NCI-H1092 treated with DMSO at 0.1 percent for 48 hours (cell line): ENCODE measurements at places on chromosomes 4 and X.

GRCh38 chrX:71251466-71251973, 2.4 kb downstream of the ZMYM3 start:
- DNase-seq, result no peak

DNA sequence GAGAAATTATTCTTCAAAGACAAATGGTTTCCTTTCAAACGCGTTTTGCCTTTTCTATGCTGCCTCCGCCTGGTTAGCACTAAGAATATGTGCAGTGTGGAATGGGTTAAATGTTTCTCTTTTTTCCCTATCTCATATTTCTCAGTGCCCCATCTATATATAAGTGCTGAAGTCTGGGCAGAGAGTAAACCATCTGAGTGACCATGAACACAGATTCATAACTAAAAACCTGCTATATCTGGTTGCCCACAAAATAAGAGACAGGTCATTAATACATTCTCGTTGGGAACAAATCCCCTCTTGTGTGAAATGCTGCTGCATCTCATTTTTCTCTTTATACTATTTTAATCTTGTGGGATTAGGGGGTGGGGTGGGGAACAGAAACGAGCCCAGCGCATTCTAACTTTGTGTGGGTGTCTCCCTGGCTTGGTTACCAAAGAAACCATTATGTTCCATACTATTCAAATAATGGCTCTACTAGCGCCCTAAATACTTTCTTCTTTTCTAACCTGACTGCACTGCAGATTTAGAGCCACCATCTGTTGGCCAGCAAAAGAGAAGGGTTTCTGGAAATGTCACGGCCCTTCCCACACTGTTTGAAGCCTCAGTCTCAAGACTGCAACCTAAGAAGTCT, 42.2 kb upstream of the PTCHD1 start:
- no peak for DNase-seq

GRCh38 chr4:38716256-38716655, 52.3 kb downstream of the KLF3 start:
- DNase-seq, result no peak

- DNase-seq, result no peak
Measured at GRCh38 chr4:2869659-2870058, 26.0 kb downstream of the ADD1 start.

GRCh38 chrX:74438764-74439163, 17.5 kb downstream of the SLC16A2 start:
- DNase-seq, result no peak

DNA sequence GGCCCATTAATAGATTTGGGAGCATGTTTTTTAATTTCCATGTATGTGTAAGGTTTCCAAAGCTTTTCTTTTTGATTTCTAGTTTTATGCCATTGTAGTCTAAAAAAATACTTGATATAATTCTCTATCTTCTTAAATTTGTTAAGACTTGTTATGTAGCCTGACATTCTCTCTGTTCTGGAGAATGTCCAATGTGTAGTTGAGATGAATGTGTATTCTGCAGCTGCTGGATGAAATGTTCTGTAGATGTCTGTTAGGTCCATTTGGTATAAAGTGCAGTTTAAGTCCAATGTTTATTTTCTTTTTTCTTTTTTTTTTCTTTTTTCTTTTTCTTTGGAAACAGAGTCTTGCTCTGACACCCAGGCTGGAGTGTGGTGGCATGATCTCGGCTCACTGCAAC, 378.5 kb upstream of the MAD2L1 start:
- no peak for DNase-seq

GRCh38 chr4:140944572-140944971, 188.4 kb upstream of the TBC1D9 start:
- no peak for DNase-seq

DNA sequence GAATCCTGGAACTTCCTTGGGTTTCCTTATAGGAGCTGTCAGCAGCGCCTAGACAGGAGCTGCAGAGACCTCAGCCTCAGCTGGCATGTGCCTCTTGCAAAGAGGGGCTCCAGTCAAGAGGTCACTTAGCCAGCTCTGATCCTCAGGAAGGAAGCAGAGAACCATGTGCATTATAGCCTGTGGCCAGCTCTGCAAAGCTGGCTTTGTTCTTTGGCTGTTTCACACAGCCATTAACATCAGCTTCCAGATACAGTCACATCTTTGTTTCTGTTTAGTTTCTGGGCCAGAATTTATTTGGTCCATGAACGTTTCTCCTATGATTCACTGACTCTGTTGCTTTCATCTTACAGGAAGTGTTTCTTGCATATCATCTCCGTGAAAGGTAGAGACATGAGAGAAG, 92.4 kb downstream of the CC2D2A start:
- DNase-seq, result no peak

DNA sequence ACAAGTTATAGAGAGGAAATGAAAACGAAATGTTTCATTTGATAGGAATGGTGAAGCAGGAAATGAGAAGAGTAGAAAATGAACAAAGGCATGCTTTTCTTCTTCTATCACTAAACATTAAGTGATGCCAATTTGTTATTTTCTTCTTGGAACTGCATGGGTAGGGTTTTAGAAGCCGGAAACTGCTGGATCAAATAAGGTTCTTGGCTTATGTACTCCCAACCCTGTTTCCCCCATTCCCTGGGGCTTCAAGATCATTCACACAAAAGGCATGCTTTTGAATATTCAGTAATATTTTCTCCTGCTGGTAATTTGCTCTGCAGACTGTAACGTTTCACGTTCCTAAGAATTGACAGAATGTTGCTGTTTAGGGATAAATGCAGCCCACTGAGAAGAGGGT, 224.1 kb downstream of the NLGN4X start:
- no peak for DNase-seq

- DNase-seq, result no peak
Measured at GRCh38 chr4:95209927-95210326, 338.8 kb downstream of the UNC5C start.

DNA sequence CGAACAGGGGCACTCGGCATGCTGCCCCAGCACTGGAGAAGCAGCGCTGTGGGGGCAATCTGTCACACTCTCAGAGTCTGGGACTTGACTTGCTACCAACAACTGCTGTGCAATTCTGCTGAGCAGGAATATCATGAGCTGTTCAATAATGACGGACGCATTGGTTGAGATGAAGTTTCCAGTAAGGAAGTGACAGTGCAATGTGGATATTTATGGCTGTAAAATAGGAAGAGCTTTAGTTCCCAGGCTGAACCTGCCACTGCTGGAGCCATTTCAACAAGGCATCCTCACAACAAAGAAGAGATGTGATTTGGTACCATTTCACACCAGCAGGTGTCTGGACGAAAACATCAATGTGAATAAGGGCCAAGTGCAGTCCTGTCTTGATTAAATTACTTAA, 24.2 kb downstream of the CHST7 start:
- no peak for DNase-seq
